ENCODE measurements at places on chromosomes 2 and 18.

- no peak for DNase-seq
These were observed 989.7 kb upstream of the CRIM1 start for GRCh38 chr2:35365859-35366258.

- DNase-seq = no peak
These were observed 119.0 kb upstream of the FN1 start for GRCh38 chr2:215554689-215555498.

DNA sequence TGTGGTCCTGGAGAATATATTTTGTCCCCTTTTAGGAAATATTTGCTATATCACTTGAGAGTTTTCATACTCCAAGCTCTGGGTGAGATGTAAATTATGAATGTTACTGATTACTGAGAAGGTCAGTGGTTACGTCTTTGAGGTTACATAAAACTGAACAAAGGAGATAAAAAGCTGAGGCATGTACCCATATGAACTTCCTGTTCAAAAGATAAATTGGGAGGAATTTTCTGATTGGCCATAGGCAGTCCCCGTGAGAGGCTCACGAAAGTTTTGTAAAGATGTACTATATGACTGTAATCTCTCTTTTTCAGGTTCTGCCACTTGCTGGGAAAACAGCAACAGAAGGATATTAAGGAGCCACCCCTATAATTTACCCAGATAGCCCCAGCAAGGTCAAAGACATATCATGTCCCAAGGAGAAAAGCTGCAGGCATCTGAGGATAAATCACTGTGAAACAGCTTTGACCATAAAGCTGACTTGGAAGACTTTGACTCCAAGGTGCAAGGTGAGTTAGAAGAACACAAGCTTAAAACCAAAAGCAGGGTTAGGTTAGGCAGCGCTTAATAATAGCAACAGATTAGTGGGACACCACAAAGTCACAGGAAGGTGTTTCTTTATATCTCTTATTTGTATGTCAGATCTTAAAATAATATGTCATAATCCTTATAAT is 90.4 kb downstream of the OSBPL6 start:
- no peak for DNase-seq

DNA sequence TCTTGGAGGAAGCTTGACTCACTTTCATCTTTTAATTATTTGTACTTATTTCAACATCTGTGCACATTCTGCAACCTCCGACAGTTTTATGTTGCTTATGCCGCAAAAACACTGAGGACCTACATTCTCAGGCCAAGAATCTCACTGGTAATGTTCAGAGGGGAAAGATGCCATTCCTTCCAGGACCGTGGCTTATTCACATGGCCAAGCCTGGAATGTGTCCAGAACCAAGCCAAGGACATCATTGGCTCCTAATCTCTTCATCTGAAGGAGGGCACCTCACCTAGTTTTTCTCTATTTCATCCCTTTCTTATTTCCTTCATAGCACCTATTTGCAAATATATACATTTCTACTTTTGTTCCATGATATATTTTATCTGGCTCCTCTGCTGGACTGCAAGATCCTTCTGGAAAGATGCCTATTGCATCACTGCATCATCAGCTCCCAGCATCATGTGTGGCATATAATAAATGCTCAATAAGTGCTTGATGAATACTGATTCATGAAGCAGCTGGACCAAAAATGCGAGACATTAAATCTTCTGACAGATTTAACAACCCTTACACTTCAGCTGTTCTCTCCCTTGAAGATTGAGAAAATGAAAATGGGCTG is 377.1 kb downstream of the TNS1 start:
- no peak for DNase-seq

DNA sequence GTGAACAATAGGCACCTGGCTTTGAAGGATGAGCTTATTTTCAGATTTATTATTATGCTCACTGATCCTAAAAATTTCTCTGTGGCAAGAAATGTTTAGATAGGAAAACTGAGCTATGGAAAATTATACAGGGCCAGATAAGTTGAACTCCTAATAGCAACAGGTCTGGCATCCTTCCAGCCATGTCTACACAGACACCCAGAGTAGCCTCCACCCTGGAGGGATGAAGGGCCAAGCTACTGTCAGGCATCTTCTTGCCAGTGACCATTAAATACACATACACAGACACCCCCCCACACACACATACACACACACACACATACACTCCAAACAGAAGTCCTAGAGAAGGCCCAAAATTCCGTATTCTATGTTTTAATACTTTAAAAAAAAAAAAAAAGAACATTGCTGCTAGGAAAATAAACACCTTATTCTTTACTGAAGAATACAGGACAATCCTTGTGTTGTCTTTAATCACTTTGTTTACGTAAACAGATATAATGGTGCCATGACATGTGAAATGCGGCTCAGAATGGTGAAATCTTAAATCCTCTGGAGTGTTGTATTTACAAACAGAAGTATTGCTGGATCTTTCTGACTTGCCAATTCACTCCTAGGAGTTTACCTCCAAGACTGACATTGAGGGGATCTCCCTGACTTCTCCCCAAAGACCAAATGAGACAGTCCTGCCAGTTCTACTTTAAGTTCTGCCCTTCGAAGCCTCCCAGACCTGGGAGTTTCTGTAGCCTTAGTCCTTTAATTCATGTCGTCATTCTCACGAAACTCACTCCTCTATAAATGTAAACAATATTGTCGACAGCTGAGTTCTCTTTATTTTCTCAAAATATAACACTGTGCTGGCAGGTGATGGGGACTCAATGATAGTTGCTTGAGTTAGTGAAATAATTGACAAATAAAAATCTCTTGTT is 163.1 kb downstream of the ANTXR1 start:
- DNase-seq = no peak

DNA sequence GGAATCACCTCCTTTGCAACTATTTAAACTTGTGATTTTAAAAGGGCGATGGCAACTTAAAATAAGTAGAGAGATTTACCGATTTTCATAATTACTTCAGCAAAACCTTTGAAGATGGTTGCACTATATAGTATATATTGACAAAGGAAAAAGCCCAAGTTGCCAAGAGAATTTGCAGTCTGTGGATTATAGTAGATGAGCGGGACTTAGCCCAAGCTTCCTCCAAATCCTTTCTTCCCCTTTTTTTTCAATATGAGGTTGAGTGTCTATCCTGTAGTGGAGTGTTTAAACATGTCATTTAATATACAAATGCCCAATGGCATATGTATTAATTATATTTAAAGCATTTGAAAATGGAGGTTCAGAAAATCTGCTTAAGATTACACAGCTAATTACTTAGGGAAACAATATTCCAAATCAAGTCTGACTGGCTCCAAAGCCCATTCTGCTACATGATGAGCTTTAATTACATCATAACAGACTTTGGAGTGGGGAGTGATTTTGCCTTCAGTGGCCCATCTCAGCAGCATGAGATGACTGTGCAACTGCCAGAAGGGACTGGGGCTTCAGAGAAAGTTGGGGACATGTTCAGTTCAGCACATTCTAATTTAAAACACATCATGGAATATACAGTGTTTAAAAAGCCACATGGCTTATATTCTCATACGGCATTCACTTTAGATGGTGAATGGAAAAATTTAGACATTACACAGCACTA is 73.2 kb downstream of the COL3A1 start:
- DNase-seq = no peak

- DNase-seq = no peak
These were observed 166.3 kb downstream of the RAPGEF4 start for GRCh38 chr2:172901913-172902312.

- DNase-seq = no peak
These were observed 93.5 kb downstream of the TMEM18 start for GRCh38 chr2:583666-584065.

DNA sequence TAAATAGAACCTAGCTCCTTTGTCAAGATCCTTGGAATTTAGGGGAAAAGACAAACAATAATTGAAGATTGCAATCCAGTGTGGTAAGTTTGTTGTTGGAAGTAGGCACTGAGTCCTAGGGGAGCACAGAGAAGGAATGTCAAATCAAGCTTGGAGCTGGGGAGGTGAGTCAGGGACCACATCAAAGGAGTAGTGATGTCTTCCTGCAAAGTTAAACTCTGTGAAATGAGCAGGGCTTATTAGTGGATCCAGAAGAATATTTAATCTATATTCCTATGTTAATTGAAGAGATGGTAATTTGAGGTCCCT is 41.7 kb upstream of the NABP1 start:
- DNase-seq = no peak

DNA sequence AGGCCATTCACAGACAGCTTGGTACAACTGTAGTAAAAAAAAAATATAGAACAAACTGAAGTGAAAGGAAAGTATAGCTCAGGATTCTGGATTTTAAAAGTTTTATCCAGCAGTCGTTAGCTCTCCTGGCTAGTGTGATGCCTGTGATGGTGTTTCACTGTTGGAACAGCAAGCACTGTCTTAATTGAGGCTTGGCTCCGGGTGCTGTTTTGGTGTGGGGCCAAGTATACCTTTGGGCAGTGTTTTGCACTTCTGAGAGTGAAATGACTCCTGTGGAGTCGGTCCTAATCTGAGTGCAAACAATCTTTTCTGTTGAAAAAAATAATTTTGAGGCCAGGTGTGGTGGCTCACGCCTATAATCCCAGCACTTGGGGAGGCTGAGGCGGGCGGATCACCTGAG is 28.7 kb upstream of the RAB1A start:
- no peak for DNase-seq

DNA sequence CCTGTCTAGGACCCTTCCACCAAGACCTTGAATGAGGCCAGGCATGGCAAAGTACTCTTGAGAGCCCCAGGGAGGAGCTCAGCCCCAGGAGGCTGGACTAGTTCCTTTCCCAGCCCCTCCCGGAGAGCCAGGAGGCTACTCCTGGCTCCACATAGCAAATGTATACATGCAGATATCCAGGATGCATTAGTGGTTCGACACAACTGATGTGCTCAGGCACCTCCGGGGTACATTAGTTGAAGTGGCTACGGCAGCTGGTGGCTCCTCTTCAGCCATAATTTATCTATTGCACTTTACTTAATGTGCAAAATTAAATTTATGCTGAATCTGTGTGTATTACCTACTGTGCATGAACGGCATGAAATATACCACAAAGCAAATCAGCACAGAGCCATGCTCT is 182.8 kb upstream of the MEIS1 start:
- no peak for DNase-seq

DNA sequence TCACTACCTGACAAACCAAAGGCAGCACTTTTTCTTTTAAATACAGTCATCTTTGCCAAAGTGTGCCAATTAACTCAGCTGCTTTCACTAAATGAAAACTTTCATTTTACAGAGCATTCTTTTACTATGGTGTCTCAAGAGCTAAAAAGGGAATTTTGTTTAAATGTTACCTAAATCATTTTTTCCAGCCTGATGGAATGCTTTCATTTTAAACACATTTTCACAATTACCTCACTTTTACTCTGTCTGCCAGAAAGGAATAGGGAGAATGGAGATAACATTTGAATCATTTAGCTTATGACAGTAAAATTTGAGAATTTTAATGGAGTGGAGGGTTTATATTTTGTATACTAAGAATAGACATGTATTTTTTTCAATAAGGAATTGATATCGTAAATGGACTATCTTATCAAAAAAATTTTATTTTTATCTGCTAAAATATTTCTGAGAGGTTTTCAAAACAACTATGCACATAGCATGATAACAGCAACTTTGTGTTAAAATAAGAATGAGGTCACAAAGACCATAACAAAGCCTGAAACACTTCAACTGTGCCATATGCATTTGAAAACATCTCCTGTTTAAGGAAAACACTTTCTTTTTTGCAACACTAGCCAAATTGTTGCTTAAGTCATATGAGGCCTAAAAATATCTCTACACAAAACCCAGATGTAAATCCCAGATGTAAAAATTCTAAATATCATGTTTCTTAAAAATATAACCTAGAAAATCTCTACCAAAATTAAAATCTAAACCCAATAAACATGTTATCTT is 769.9 kb upstream of the FSHR start:
- no peak for DNase-seq

DNA sequence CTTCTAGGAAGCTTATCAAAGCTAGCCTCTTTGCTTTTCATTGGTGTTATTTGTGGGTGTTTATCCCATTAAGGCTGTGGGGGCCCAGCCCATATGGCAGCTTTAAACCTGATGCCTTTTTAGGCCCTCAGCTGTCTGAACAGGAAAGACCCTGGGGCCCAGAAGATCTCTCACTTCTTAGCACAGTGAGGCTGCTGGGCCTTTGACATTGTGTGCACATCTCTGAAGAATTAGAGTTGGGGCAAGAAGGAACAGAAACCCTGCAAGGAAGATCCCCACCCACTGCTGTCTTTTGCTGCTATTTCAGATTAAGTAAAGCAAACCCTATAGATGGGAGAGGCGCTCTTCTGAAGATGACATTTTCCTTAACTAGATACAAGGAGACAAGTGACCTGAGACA is 250.0 kb downstream of the SMAD2 start:
- DNase-seq = no peak

- DNase-seq = no peak
These were observed 49.1 kb downstream of the DLGAP1 start for GRCh38 chr18:4405965-4406364.

DNA sequence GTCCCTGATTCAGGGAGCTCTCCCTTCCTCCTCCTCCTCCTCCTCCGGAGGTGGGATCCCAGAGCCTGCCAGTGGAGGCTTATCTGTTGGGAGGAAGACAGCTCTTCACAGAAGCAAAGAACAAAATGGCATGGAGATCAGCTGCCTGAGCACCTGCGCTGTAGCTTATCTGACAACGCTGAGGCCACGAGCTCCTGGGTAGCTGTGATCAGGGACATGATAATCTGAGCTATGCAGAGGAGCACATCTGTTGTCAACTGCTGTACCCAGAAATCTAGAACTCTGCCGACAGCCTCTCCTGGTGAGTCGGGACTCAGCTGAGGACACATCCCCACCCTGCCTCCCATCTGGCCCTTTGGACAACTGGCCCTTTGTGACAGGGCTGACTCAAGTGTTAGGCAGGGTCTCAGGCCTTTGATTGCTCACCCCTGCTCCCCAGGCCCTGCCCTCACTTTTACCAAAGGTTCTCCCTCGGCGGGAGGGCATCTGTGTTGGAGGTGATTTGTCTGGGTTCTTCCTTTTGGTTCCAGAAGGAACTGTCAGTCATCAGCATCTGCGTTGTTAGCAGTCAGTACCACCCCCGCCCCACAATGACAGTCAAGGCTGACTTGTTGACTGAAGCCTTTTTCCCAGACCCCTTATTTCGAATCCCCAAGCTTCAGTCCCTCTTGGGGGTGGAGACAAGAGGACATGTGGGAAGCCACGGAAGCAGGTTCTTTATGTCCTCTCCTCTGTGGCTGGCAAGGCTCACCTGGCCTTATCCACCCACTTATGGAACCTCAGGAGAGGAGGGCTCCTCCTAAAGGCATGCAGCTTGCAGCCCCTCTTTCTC is 5.9 kb upstream of the CNNM3 start:
- no peak for DNase-seq

DNA sequence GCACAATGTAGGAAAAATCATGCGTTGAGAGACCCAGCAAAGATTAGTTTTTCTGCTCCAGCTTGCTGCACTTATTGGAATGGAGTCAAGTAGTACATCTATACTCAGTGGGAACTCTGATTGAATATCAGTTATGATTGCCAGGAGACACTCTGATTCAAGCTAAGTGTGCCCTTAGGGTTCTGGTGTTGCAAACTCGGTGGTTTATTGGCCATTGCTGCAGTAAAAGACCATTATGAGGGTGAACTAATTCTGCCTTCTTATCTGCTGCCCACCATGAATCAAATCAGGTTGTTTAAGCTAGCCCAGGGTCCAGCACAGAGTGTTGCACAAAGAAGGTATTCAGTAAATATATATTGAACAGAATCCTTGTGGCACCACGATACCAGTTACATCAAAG is 74.8 kb upstream of the GLS start:
- no peak for DNase-seq
